HT1080 (cell line): ENCODE measurements at places on chromosomes 4 and X. TPM values are rescaled to one million over a fixed set of nuclear protein-coding genes. Genes with fewer than 3 reads are reported as not detected.

The WNK3 gene
- total RNA-seq: under 0.01 and 0.02 TPM in 2 replicates

The CFAP47 gene
- under 0.01 and 0.10 TPM in 2 replicates for total RNA-seq

The RAB9B gene
- 0.63 and 0.68 TPM in 2 replicates for total RNA-seq

The OPHN1 gene
- 4.9 and 7.4 TPM in 2 replicates for total RNA-seq

The CETN2 gene
- 19.4 and 21.0 TPM in 2 replicates for total RNA-seq

The CRMP1 gene
- 0.05 TPM in 1 of 2 replicates, not detected in the other for total RNA-seq

The MAGEB2 gene
- total RNA-seq: 122 and 158 TPM in 2 replicates

The GLRA2 gene
- not detected in 2 replicates for total RNA-seq

The INPP4B gene
- 9.3 and 10.0 TPM in 2 replicates for total RNA-seq

The NOX1 gene
- 0.18 TPM in 1 of 2 replicates, not detected in the other for total RNA-seq

The NAA11 gene
- not detected in 2 replicates for total RNA-seq

The SUPT20HL1 gene
- not detected in 2 replicates for total RNA-seq

The RTL5 gene
- total RNA-seq: not detected in 2 replicates

The HS3ST1 gene
- total RNA-seq: 0.57 and 3.5 TPM in 2 replicates

The HUWE1 gene
- 66.0 and 83.0 TPM in 2 replicates for total RNA-seq

The SPARCL1 gene
- total RNA-seq: not detected in 2 replicates

The SSX3 gene
- 89.2 and 92.7 TPM in 2 replicates for total RNA-seq

The MAGEB17 gene
- total RNA-seq: not detected in 2 replicates

The CSAG3 gene
- total RNA-seq: 2.3 and 2.6 TPM in 2 replicates

The ZNF732 gene
- not detected in 2 replicates for total RNA-seq

The SERTM2 gene
- total RNA-seq: 0.20 TPM in 1 of 2 replicates, not detected in the other

The CXCL6 gene
- total RNA-seq: not detected in 2 replicates

The RPA4 gene
- total RNA-seq: not detected in 2 replicates

The RAB33A gene
- total RNA-seq: 0.16 TPM in 1 of 2 replicates, not detected in the other

The CFI gene
- 0.08 TPM in 1 of 2 replicates, not detected in the other for total RNA-seq

The N4BP2 gene
- total RNA-seq: 4.1 and 4.5 TPM in 2 replicates

The PGRMC1 gene
- total RNA-seq: 132 and 141 TPM in 2 replicates

The SH3D19 gene
- total RNA-seq: 22.6 and 22.7 TPM in 2 replicates

The PLP1 gene
- 0.30 and 0.37 TPM in 2 replicates for total RNA-seq

The SLC49A3 gene
- total RNA-seq: 0.07 TPM in 1 of 2 replicates, not detected in the other

The SPP1 gene
- total RNA-seq: 30.6 and 37.1 TPM in 2 replicates

The TMSB15A gene
- 2.7 and 2.8 TPM in 2 replicates for total RNA-seq

The DRP2 gene
- 7.2 TPM in 2 replicates for total RNA-seq

The ARHGAP6 gene
- 0.43 and 0.70 TPM in 2 replicates for total RNA-seq

The CNGA1 gene
- total RNA-seq: 0.17 TPM in 1 of 2 replicates, not detected in the other

The SATL1 gene
- total RNA-seq: not detected in 2 replicates

The STEEP1 gene
- 45.4 and 50.0 TPM in 2 replicates for total RNA-seq

The GABRB1 gene
- total RNA-seq: 0.53 and 0.76 TPM in 2 replicates

The EDA2R gene
- 13.5 and 17.2 TPM in 2 replicates for total RNA-seq

The HOPX gene
- not detected in 2 replicates for total RNA-seq

The VCX gene
- 0.33 and 0.42 TPM in 2 replicates for total RNA-seq

The RTL9 gene
- total RNA-seq: 0.20 and 0.26 TPM in 2 replicates

The LIAS gene
- total RNA-seq: 17.4 and 18.4 TPM in 2 replicates

The CLNK gene
- total RNA-seq: not detected in 2 replicates

The TRIM75 gene
- not detected in 2 replicates for total RNA-seq

The PCYT1B gene
- not detected in 2 replicates for total RNA-seq

The PCDH10 gene
- total RNA-seq: not detected in 2 replicates

The TNIP3 gene
- 0.10 and 0.23 TPM in 2 replicates for total RNA-seq

The CT55 gene
- total RNA-seq: 71.1 and 71.3 TPM in 2 replicates

The FREM3 gene
- not detected in 2 replicates for total RNA-seq

The SUPT20HL2 gene
- not detected in 2 replicates for total RNA-seq

The DYNLT3 gene
- 18.4 and 20.7 TPM in 2 replicates for total RNA-seq

The MAOB gene
- not detected in 2 replicates for total RNA-seq

The ENPEP gene
- 0.03 TPM in 1 of 2 replicates, not detected in the other for total RNA-seq

The NAP1L2 gene
- 0.67 and 0.80 TPM in 2 replicates for total RNA-seq

The NXF3 gene
- 0.85 and 1.1 TPM in 2 replicates for total RNA-seq

The GAB1 gene
- total RNA-seq: 6.3 and 9.8 TPM in 2 replicates

The OCRL gene
- total RNA-seq: 12.7 and 14.2 TPM in 2 replicates

The PHKA2 gene
- 7.2 and 9.5 TPM in 2 replicates for total RNA-seq

The TRPC5OS gene
- 0.11 TPM in 1 of 2 replicates, not detected in the other for total RNA-seq
